A549 treated with CORT108297 at 1 μM for 4 hours (cell line): ENCODE measurements at places on chromosomes 7 and 10. TPM values are rescaled to one million over a fixed set of nuclear protein-coding genes. Genes with fewer than 3 reads are reported as not detected.

Gene NPFFR1
- not detected in 5 replicates for total RNA-seq

Gene CTNNA3
- not detected in 5 replicates for total RNA-seq

Gene OR6V1
- total RNA-seq: not detected in 5 replicates

Gene EN2
- total RNA-seq: 0.48 to 1.0 TPM (median 0.92 TPM) in 5 replicates

Gene SFRP4
- total RNA-seq: 3.3 to 4.1 TPM (median 3.7 TPM) in 5 replicates

Gene MBL2
- total RNA-seq: not detected in 5 replicates

Gene C1GALT1
- total RNA-seq: 29.2 to 34.3 TPM (median 32.0 TPM) in 5 replicates

Gene PNLIPRP2
- total RNA-seq: 0.11 TPM in 1 of 5 replicates, not detected in the others

Gene ZNF467
- 0.88 to 1.6 TPM (median 1.5 TPM) in 5 replicates for total RNA-seq

Gene LARP4B
- total RNA-seq: 32.1 to 39.4 TPM (median 36.7 TPM) in 5 replicates

Gene PIP
- 0.15 to 0.38 TPM (median 0.18 TPM) in 3 of 5 replicates, not detected in the others for total RNA-seq

Gene INSYN2A
- total RNA-seq: 1.4 to 1.9 TPM (median 1.6 TPM) in 5 replicates

Gene NPSR1
- not detected in 5 replicates for total RNA-seq

Gene IL6
- 0.59 to 4.5 TPM (median 2.5 TPM) in 5 replicates for total RNA-seq

Gene ASB15
- total RNA-seq: not detected in 5 replicates

Gene PTPRZ1
- not detected in 5 replicates for total RNA-seq

Gene MMP21
- 0.04 to 0.06 TPM in 2 of 5 replicates, not detected in the others for total RNA-seq

Gene MCM10
- 21.6 to 28.6 TPM (median 24.1 TPM) in 5 replicates for total RNA-seq

Gene ASB10
- not detected in 5 replicates for total RNA-seq

Gene DPCD
- 29.9 to 45.8 TPM (median 33.8 TPM) in 5 replicates for total RNA-seq

Gene LIPM
- not detected in 5 replicates for total RNA-seq

Gene C10orf67
- 0.05 to 0.17 TPM (median 0.06 TPM) in 5 replicates for total RNA-seq

Gene STK31
- 0.49 to 0.82 TPM (median 0.62 TPM) in 5 replicates for total RNA-seq

Gene AKR1E2
- 6.1 to 7.8 TPM (median 6.6 TPM) in 5 replicates for total RNA-seq

Gene AGR2
- total RNA-seq: 93.9 to 174 TPM (median 142 TPM) in 5 replicates

Gene ATG9B
- 0.16 to 0.73 TPM (median 0.55 TPM) in 5 replicates for total RNA-seq

Gene KLF14
- 0.03 to 0.07 TPM (median 0.05 TPM) in 3 of 5 replicates, not detected in the others for total RNA-seq

Gene GARIN1A
- 0.33 to 0.70 TPM (median 0.45 TPM) in 5 replicates for total RNA-seq

Gene RET
- total RNA-seq: 0.50 to 0.98 TPM (median 0.67 TPM) in 5 replicates

Gene MLLT10
- total RNA-seq: 27.2 to 36.1 TPM (median 31.7 TPM) in 5 replicates

Gene CACNA2D1
- total RNA-seq: 5.7 to 8.8 TPM (median 7.9 TPM) in 5 replicates

Gene PRKCQ
- total RNA-seq: 4.0 to 4.8 TPM (median 4.2 TPM) in 5 replicates

Gene KIFBP
- 35.4 to 47.8 TPM (median 39.8 TPM) in 5 replicates for total RNA-seq

Gene GIMAP1
- not detected in 5 replicates for total RNA-seq

Gene TET1
- total RNA-seq: 0.35 to 0.58 TPM (median 0.53 TPM) in 5 replicates

Gene TAC1
- total RNA-seq: not detected in 5 replicates

Gene IL2RA
- not detected in 5 replicates for total RNA-seq

Gene PKD1L1
- 0.03 to 0.18 TPM (median 0.15 TPM) in 5 replicates for total RNA-seq

Gene GHRHR
- total RNA-seq: not detected in 5 replicates

Gene ZP3
- total RNA-seq: 16.6 to 21.8 TPM (median 19.3 TPM) in 5 replicates

Gene CALY
- total RNA-seq: 0.54 to 1.5 TPM (median 0.81 TPM) in 5 replicates

Gene SDK1
- 0.27 to 0.53 TPM (median 0.42 TPM) in 5 replicates for total RNA-seq

Gene CHAT
- not detected in 5 replicates for total RNA-seq

Gene SPDYE2B
- not detected in 5 replicates for total RNA-seq

Gene COL17A1
- total RNA-seq: 1.6 to 2.7 TPM (median 2.2 TPM) in 5 replicates

Gene ASB13
- total RNA-seq: 18.2 to 23.9 TPM (median 22.7 TPM) in 5 replicates

Gene BAMBI
- total RNA-seq: 13.1 to 17.1 TPM (median 15.0 TPM) in 5 replicates

Gene GPR26
- total RNA-seq: not detected in 5 replicates

Gene PKD2L1
- total RNA-seq: 0.03 to 0.07 TPM (median 0.05 TPM) in 3 of 5 replicates, not detected in the others

Gene CYP26C1
- 0.02 TPM in 1 of 5 replicates, not detected in the others for total RNA-seq

Gene SCIN
- total RNA-seq: 0.32 to 0.50 TPM (median 0.42 TPM) in 5 replicates

Gene HOXA7
- 4.4 to 5.5 TPM (median 4.9 TPM) in 5 replicates for total RNA-seq

Gene TRIM74
- 0.20 to 0.61 TPM (median 0.47 TPM) in 5 replicates for total RNA-seq

Gene CYP2C19
- not detected in 5 replicates for total RNA-seq

Gene DNAH11
- 0.12 to 0.37 TPM (median 0.15 TPM) in 5 replicates for total RNA-seq

Gene SPDYE8
- not detected in 5 replicates for total RNA-seq

Gene SPACDR
- 0.51 to 0.72 TPM (median 0.68 TPM) in 5 replicates for total RNA-seq

Gene NRG3
- not detected in 5 replicates for total RNA-seq

Gene COMMD3
- 50.2 to 57.4 TPM (median 55.0 TPM) in 5 replicates for total RNA-seq
